ENCODE measurements at places on chromosomes 13 and 19. TPM values are rescaled to one million over a fixed set of nuclear protein-coding genes. Genes with fewer than 3 reads are reported as not detected.

Gene ZNF30
- 2.8 TPM for total RNA-seq

Gene DACT3
- 0.34 TPM for total RNA-seq

Gene ITGBL1
- total RNA-seq, result not detected

Gene SPHK2
- total RNA-seq, result 35.3 TPM

Gene PLPPR3
- not detected for total RNA-seq

Gene SGCG
- total RNA-seq, result not detected

Gene C5AR1
- total RNA-seq, result 1.7 TPM

Gene RFC3
- 42.5 TPM for total RNA-seq

Gene MARK4
- total RNA-seq, result 20.4 TPM

Gene LPAR2
- 45.2 TPM for total RNA-seq

Gene ZNF414
- total RNA-seq, result 32.7 TPM

Data from T-helper 2 cell treated with Interferon-gamma antibody and Interleukin-4, amounts not matched to agents 100 ng/mL and 5 ng/mL, for 36 hours (primary cell).